Effector memory CD8-positive, alpha-beta T cell (primary cell): ENCODE measurements at places on chromosomes 16 and 17.

DNA sequence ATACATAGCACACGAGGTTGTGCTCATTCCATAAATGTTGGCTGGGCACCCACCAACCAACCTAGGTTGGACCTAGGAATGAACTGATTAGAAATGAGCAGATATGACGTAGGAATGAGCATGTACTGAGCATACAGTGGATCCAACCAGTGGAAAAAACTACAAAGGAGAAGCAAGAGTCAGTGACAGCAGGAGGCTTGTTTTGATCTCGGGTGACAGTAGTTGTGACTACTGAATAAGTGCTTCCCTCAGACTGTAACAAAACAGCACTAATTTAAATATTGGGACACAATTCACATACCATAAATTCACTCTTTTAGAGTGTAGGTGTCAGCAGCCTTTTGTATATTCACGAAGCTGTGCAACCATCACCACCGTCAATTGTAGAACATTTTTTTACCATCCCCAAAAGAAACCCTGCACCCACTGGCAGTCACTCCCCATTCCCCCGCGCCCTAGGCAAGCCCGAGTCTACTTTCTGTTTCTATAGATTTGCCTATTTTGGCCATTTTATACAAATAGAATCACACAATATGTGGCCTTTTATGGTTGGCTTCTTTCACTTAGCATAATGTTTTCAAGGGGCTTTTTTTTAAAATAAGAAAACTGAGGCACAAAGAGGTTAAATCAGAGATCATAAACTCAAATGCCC lies 7.0 kb downstream of the VAC14 start:
- DNase-seq, result no peak

DNA sequence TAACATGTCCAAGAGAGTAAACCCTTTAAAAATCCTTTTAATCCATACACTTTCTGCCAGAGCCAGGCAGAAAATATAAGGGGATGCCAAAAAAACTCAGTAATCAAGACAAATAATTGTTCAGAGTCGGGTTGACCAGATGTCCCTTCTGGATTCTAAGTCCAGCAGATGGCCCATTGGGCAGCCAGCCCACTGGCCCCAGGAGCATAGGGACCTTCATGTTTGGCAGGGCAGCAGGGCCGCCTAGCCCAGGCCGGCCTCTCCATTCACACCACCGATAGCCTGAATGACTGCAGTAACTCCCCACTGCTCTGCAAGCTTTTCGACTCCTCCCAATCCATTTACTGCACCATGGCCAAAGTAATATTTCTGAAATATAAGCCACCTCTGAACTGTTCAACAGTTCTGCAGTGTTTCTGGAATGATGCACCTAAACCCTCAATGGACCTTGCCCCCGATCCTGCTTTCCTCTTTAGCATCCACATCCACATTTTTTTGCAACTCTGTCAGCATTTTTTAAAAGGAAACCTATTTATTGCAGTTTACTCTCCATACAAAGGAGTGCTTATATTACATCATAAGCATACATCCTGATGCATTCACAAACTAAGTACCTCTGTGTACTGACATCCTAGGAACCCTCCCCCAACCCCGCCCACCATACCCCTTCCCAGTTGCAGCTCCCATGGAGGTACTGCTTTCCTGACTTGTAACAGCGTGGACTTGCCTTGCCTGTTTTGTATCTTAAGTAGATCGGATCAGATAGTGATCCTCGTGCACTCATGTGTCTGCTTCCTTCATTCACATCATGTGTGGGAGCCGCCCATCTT lies 46.4 kb downstream of the LDHD start:
- no peak for DNase-seq

DNA sequence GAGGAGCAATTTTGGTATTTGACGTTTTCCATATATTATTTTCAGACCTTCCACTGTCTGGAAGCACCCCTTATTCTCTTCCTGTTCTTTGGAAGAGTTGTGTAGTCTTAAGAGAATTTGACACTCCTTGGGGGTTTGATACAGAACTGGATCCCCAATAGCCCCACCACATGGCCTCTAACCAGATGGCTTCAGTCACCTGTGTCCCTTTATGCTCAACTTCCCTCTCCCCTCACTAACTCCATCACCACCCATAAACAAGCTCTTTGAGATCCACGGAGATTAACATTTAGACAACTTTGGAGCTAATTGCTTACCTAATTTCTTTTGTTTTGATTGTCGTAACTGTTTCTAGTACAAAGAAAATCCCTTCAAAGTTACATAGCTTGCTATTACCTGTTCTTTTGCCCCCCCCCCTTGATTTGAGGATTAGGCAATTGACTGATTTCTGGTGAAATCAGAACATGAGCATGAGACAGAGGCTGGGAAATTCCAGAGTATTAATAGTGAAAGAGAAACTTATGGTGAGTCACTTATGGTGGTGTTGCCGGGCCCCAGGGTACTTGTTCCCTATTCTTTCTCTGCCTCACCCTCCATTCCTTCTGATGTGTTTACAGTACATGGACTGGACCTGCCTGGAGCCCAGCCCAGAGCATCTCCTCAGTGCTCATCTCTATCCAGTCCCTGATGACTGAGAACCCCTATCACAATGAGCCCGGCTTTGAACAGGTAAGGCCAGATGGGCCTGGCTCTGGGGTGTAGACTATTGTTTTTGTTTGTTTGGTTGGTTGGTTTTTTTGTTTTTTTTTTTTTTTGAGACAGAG lies 7.5 kb downstream of the UBE2Z start:
- no peak for DNase-seq

DNA sequence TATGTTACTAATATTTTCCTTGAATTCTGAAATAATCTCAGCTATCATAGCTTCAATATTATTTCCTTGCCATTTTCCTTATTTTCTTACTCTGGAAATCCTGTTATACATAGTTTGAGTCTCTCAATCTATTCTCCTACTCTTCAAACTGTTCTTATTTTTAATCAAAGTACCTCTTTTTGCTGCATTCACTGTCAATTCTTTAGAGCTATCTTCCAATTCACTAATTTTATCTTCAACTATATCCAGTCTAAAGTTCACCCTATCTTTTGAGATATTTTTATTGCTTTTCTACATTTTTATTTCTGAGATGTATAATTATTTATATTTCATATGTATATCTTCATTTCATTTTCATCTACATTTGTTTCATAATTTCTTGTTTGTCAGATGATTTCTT lies 7.3 kb upstream of the XYLT2 start:
- no peak for DNase-seq

DNA sequence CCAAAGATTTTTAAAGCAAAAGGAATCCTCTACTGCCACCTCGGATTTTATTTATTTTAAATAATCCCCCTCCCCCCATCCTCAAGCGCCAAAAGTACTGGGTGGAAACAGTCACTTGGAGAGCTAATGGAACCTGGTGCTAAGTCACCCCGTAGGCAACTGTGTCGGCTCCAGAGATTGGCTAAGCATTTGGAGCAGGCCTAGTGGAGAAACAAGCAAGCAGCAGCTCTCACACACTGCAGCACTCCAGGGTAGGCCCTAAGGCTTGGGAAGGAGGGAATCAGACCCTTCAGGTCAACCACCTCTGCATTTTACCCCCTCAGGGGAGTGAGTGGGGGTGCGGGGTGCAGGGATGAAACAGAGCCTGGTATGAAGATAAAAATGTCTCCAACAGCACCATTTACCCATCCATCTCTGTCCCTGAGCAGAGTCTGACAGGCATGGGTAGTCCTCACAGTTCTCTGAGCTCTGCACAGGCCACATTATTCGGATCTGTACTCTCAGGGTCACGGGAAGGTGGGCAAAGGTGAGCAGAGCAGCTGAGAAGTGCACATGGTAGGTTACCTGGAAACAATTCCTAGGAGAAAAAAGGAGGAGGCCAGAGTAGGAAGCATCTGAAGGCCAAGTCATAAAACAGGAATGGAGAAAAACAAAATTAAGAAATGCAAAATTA lies 27.2 kb upstream of the STAC2 start:
- DNase-seq, result no peak

DNA sequence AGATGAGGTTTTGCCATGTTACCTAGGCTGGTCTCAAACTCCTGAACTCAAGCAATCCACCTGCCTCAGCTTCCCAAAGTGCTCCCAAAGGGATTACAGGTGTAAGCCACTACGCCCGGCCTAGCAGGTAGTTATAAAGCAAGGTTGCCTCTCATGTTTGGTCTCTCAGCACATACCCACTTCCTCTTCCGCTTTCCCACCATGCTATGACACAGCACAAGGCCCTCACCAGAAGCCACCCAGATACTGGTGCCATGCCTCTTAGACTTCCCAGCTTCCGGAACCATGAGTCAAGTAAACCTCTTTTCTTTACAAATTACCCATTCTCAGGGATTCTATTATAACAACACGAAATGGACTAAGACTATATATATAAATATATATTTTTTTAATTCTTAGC lies 143.6 kb downstream of the COPRS start:
- no peak for DNase-seq

DNA sequence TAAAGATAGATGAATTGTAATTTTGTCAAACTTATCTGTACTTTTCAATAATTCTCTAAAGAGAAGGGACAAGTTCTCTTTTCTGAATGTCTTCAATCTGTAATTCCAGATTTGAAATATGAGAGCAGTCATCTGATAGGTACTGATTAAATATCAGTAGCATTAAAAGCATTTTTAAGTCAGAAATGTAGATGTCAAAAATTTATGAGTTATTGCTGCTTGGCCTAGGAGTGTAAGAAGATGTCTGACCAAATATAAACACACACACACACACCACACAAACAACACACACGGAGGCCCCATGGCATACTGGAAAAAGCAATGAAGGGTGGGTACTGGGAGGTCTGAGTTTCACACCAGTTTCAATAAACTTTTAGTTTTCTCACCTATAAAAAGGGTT lies 2.4 kb upstream of the TOB1 start:
- no peak for DNase-seq

DNA sequence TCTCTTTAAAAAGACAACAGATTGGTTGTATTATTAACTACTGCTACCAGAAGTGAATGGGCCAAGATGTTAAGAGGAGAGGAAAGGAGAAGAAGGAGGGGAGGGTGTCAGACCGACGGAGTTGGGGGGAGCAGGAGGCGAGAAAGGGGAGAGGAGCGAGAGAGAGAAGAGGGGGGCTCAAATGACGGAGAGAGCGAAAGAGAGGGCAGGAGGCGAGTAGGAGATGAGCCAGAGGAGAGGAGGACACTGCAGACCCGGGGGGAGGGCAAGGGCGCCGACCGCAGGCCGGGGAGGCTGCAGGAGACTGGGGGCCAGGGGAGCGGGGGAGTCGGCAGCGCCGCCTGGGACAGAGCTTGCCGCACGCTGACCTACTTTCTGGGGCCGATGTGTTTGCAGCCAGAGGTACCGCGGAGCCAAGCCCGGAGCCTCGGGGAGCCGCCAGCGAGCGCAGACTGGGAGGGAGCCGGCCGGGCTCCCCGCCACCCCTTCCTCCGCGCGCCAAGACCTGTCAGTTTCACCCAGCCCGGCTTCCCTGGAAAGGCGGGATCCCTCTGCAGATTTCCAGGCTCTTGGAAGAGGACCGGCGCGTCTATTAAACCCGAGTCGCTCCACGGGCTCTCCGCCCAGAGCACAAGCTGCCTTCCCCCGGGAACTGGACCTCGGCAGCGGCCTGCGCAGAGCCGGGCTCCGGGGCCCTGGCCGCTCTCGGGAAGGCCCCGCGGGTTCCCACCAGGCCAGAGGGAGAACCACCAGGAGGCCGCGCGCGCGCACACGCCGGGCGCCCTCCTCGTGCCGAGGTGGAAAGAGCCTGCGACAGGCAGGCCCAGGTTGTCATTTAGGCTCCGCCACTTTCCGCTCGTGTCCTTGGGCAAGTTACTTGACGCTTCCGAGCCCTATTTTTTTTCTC lies 74.6 kb downstream of the CMC2 start:
- DNase-seq, result no peak

DNA sequence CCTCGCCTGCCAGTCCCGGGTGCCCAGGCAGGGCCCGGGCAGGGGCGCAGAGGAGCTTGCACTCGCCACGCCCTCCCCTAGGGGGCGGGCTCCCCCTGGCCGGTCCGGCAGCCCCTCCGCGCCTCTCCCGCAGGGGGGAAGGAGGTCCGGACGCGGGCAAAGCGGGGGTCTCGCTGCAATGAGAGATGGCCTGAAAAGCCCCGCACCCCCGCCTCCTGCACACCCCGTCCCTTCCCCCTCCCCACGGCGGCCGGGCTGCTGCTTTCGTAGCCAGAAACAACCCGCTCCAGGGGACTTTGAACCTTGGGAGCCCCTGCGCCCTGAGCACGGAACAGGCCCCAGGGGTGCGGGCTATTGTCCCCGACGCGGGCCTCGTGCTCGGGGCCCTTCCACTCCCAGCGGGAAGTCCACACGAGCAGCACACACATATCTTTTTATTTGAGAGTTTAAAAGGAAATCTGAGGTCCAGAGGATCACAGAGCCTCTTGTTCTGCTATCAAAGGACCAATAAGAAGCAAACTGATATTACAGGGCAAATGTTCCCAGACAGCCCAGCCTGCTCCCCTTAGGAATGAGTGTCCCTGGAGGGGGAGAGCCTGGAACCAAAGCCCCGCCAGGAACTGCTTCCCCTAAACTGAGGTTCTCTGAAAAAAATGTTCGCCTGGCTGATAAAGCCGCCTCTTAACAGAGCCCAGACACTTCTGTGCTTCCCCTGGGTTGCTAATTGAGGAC lies 5.8 kb upstream of the CBX4 start:
- peak; percentile 53 for DNase-seq

GRCh38 chr16:57700781-57701551 lies 6.4 kb downstream of the DRC7 start:
- no peak for DNase-seq

GRCh38 chr17:42305543-42306384 lies 17.5 kb downstream of the STAT5A start:
- DNase-seq, result no peak

GRCh38 chr16:27769561-27770255 lies 219.8 kb downstream of the KATNIP start:
- DNase-seq, result no peak
